ENCODE measurements at places on chromosomes 11 and 22.

GRCh38 chr22:48366591-48366990, 1461.1 kb downstream of the BRD1 start:
- DNase-seq = no peak

DNA sequence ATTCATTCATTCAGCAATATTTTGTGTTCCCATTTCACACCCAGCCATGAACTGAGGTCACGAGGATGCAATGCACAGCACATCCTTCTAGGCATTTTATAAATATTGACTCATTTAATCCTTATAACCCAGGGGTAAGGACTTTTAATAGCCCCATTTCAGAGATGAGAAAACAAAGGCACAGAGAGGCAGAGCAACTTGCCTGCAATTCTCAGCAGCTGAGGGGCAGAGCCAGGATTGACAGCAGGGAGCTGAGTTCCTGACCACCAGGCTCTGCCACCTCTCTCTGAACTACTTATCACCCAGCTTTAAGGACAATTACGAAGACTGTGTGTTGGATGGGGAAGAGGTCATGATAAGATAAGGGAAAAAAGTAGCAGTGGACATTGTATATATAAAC, 12.8 kb upstream of the FGF3 start:
- no peak for DNase-seq

DNA sequence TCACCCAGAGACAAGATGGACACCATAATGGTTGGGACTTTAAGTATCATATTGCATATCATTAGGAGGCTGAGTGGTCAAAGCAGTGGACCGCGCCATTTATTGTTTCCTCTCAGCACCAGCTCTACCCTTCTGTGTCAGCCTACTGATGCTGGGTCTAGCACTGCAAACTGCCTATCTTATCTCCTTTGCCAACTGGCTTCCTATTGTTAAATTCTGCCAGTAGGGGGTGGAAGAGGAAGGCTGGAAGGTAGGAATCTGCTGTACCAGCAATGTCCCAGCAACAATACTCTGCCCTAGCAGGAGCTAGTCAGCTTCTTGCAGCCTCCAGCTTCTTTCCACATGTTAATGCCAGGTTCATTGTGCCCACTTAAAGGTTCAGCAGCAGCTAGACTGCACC, 367.1 kb upstream of the PDGFD start:
- DNase-seq = no peak

GRCh38 chr11:74929431-74930363, 19.2 kb downstream of the XRRA1 start:
- peak; percentile 44 for DNase-seq

- DNase-seq = peak; percentile 33
These were observed at the start of gene GNAZ for GRCh38 chr22:23070418-23071229. Gene GNAZ, plus strand, starts transcription at chr22:23070519. Its CDS starts 25,177 bp downstream, at chr22:23095696.

GRCh38 chr11:63532799-63533475, 3.7 kb upstream of the PLAAT4 start:
- DNase-seq = no peak

DNA sequence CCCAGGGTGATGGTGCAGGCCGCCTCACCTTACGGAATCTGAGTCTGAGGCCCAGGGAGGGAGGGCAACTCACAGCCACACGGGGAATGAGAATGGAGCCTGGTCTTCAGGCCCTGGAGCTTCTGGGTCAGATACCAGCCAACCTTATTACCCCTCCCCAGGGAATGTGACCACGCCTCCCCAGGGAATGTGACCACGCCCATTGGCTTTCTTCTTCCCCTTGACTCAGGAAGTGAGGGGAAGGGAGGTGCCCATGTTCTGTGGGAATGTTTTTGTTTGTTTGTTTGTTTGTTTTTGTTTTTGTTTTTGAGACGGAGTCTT, 57.5 kb upstream of the RBFOX2 start:
- DNase-seq = no peak

DNA sequence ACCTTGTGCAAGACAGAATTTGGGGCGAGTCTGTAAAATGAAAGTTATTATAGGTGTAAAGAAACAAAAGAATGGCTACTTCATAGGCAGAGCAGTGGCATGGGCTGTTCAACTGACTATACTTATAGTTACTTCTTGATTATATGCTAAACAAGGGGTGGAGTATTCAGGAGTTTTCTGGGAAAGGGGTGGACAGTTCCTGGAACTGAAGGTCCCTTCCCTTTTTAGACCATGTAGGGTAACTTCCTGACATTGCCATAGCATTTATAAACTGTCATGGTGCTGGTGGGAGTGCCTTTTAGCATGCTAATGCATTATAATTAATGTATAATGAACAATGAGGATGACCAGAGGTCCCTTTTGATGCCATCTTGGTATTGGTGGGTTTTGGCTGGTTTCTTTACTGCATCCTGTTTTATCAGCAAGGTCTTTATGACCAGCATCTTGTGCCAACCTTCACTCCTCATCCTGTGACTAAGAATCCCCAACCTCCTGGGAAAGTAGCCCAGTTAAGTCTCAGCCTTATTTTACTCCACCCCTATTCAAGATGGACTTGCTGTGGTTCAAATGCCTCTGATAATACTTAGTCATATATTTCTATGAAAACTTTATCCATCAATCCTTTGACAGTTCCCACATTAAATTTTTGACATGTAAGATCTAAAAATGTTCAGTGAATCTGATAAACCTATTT, 118.6 kb downstream of the ARHGAP42 start:
- no peak for DNase-seq
